ENCODE measurements at places on chromosomes 5 and 9. TPM values are rescaled to one million over a fixed set of nuclear protein-coding genes. Genes with fewer than 3 reads are reported as not detected.

EGFL7 gene
- total RNA-seq = 52.9 TPM

NUTM2F gene
- 0.87 TPM for total RNA-seq

B4GALT1 gene
- total RNA-seq = 78.3 TPM

SH3TC2 gene
- 3.8 TPM for total RNA-seq

KCTD16 gene
- total RNA-seq = 3.4 TPM

DOCK8 gene
- 5.1 TPM for total RNA-seq

CATSPER3 gene
- not detected for total RNA-seq

BNIP1 gene
- total RNA-seq = 14.7 TPM

SEMA4D gene
- total RNA-seq = 9.4 TPM

PTRH1 gene
- total RNA-seq = 13.5 TPM
